ENCODE measurements at places on chromosomes 2 and 18.

GRCh38 chr18:62736077-62736855 lies 20.9 kb downstream of the PHLPP1 start:
- DNase-seq, result no peak

DNA sequence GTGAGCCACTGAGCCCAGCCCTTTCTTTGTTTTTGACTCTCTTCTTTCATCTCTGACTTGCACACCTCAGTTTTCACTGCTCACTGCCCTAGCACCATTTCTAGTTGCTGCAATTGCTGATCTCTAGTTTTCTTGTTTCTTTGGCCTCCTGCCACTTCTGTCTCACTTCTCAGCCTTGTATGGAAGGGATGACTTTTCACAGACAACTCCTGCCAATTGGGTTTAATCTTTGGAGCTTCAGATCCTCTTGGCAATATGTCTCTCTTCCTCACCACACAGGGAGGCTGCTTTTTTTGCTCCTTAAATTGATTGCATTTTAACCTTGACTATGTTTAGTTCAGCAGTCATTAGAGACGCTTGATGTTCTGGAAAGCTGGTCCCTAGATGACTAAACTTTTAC lies 323.1 kb downstream of the CTNNA2 start:
- no peak for DNase-seq

DNA sequence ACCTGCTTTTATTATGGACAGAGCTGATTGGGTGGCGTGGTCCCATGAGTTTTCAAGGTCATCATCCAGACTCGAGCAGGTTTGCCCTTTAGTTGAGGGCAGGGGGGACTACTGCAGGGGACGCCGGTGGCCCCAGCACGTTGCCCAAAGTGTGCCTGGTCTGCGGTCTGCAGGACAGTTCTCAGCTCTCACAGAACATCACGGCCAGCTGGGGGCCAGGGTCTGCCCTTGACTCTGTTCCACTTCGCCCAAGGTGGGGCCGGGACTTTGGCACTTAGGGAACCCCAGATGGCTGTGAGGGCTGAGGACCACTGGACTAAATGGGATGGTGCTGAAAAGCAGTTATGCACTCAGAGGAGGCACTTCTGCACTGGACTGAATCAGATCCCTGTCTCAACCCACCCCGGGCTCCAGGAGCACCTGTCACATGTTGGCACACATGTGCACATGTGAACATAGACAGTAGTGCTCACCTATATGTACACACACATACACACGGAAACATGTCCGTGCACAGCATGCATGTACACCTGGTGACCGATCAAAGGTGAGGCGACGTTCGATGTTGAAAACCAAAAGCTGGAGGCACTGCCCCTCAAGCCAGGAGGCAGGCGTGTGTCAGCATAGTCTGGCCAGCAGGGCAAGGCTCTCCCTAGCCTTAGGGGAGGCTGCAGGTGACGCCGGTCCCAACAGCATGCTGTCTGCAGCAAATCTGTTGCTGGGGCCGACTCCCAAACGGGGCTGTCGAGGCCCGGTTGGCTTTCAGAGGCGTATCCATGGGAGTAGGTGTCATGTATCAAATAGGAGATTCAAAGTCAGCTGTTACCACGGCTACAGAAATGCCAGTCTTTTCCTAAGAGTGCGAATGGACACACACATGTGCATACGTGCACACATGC lies 10.2 kb downstream of the ANO7 start:
- DNase-seq, result no peak

DNA sequence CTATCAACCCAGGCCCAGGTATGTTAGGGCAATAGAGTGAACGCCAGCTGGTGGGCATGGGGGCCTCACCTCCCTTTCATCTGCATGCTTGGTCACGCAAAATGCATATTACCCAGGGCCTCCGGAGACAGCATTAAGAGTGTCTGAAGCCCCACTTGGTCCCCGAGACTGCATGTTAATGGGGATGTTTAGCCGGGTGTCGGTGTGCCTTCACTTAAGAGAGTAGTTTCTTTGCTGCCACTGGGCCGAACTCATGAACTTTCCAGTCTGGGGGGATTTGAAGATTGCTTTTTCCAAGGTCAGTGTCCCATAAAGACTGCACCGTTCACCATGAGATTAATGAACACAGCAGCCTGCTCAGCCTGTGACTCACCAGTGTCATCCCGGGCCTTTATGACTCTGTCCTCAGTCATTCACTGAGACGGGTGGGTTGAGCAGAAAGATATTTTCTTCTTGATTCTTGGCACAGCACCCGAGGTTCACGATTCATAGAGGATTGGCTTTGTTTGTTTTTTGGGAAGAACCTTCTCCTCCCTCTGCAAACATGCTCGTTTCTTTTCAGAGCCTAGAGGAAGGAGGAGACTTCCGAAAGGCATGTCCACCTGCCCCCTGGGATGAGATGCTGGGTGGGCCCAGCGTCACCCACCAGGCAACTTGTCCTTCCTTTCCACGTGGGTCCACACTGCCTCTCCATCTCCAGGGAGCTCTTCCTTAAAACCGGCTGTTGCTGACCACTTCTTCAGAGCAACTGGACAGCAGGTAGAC lies 199.1 kb downstream of the GLI2 start:
- DNase-seq, result no peak

DNA sequence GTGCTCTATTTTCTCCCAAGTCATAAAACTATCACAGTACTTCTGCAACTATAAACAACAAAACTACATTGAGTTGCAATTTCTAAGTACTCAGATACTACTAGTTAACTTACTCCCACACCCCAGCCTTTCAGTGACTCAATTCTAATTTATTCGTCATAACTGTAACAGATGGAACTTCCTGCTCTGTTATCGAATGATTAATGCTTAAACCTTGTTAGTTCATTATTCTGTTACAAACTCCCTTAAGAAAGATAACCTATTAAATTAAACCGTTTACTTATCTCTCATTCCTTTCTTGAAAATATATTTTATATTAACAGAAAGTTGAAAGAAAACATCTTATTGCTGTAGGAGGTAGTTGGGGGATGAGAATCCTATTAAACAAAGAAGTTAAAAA lies 17.0 kb downstream of the TNFAIP6 start:
- DNase-seq, result no peak

GRCh38 chr18:62506495-62507143 lies 16.2 kb upstream of the ZCCHC2 start:
- DNase-seq, result no peak

- DNase-seq, result no peak
Observed at GRCh38 chr2:109162999-109163398, 34.0 kb downstream of the SH3RF3 start.

- no peak for DNase-seq
Observed at GRCh38 chr2:240346753-240347372, 88.6 kb upstream of the GPC1 start.

- DNase-seq, result peak; percentile 9
Observed at GRCh38 chr2:99748344-99748743, 258.5 kb upstream of the REV1 start.

DNA sequence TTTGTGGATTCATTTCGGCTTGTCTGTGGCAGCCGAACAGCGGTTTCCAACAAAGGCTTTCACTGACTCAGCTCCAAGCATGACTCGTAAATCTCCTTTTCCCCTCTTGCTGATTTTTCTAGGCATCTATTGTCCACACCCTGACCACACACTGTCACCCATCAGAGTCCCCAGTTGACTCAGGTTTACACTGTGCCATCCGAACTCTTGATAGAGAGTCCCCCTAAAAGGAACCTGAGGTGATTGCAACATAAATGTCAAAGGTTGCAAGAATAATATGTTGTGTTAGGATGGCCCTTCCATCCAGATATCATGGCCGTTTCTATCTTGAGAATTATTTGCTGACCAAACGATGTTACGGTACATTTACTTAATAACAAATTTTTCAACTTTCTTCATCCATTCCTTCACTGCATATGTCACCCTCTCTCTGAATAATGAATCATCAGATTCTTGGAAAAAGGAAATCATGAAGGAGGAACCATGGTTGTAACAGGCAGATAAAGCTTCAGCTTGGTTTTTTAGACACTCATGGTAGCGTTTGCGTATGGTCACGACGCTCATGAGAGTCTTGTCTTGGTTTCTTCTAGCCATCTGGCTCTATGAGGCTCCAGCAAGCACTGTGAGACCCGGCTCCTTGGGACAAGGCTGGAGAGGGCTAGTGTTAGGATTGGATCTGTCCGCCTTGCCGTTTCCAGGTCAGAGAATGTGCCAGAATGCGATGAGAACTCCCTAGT lies 72.1 kb downstream of the NPAS2 start:
- no peak for DNase-seq

GRCh38 chr2:56473524-56473923 lies 289.7 kb downstream of the CCDC85A start:
- DNase-seq, result peak; percentile 30

- DNase-seq, result no peak
Observed at GRCh38 chr18:61882296-61883004, 10.4 kb downstream of the RNF152 start.

- DNase-seq, result no peak
Observed at GRCh38 chr2:2564300-2565078, 233.4 kb upstream of the MYT1L start.

GRCh38 chr2:10036095-10036884 lies 7.1 kb upstream of the KLF11 start:
- DNase-seq, result no peak

GRCh38 chr2:176931588-176932563 lies 280.7 kb upstream of the HNRNPA3 start:
- no peak for DNase-seq

DNA sequence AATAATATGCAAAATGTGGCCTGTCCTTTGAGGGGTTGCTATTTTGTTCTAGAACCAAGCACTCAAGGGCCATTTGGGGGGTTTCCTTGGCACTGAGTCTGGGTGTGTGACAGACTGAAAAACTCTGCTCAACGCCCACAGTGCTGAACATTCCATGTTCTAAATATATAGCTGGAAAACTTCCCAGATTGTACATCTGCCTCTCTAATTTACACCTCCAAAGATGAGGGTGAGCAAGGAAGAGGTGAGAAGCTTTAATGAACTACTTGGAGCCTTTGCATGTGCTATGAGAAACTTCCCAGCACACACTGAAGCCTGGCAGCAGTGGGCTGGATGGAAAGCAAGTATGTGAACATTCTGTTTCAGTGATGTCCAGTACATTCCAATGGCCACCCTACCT lies 296.7 kb upstream of the KCNH7 start:
- no peak for DNase-seq

- DNase-seq, result no peak
Observed at GRCh38 chr18:48638896-48639771, 100.3 kb downstream of the CTIF start.

DNA sequence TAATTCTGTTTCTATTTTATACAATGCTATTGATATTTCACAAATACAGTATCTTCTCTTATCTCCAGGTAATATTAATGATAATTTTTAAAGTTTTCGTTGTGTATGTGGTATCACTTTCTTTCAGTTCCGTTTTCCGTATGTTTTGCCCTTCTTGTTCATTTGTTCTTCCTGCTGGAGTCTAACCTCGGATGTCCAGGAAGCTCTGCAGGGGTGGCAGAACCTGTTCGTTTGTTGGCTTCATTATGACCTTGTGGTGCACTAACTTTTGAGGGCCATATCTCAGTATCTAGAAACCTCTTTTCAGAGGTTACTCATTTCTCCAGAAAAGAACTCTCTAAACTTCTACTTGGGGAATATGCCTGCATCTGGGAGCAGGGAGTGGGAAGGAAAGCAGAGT lies 134.5 kb downstream of the NBAS start:
- DNase-seq, result no peak

DNA sequence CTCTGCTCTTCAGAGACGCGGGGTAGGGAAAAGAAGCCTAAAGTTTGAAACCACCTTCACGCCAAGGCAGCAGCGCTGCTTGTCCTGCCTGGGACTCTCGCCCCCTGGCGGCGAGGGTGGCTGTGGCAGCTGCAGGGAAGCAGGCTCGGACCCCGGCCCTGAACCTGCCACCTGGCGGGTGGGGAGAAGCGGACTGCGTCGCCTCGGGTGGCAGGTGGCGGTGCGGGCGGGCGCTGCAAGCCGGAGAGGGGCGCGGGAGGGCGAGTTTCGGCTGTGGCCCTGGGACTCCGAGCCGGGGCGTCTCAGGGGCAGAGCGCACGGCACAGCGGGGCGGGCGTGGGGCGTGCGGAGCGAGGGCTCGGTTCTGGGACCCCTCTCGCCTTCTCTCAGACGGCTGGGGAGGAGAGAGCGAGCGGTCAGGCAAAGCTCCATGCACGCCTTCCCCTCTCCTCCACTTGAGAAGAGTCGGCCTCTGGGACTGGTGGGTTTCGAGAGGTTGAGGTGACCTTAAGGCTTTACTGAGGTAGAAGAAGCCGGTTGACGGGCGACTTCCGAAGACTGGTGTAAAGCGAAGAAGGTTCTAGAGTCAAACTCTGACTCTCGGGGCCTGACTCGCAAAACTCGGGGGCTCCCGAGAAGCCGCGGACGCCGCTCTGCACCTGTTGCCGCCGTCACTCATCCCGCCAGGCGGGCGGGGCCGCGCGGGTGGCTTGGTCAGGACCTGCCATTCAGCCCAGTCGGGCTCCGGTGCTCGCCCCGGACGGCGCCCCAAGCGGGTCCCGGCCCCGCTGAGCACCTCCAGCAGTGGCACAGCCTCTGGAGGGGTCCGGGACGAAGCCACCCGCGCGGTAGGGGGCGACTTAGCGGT lies 1.1 kb upstream of the BOLL start:
- DNase-seq, result peak; percentile 76

DNA sequence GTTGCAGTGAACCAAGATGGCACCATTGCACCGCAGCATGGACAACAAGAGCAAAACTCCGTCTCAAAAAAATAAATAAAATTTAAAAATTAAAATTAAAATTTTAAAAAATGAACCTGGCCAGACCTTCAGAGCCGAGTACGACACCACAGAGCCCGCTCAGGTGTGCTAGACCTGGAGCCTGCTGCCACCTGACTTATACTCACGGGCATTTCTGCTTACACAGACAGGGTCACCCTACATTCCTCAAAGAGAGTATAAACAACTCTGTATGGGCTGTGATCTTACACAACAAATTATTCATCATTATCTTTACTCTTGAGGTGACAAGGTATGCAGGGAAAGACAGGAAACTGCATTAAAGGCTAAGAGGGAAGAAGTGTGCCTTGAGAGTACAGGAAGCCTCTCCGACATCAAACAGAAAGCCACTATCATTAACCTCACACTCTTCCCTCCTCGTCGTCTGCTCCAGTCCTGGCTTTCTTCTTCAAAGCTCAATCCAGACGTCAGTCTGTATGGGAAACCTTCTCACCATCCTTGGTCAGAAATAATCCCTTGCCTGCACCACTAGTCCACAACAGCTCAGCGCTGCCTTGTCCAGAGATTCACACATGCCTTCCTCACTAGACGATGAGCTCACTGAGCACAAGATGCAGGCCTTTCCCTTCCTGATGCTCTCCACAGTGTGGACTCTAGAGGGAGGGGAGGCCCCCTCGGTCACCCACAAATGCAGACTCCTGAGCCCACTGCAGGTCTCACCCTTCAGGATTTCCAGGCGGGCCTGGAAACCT lies 56.2 kb downstream of the UXS1 start:
- no peak for DNase-seq

DNA sequence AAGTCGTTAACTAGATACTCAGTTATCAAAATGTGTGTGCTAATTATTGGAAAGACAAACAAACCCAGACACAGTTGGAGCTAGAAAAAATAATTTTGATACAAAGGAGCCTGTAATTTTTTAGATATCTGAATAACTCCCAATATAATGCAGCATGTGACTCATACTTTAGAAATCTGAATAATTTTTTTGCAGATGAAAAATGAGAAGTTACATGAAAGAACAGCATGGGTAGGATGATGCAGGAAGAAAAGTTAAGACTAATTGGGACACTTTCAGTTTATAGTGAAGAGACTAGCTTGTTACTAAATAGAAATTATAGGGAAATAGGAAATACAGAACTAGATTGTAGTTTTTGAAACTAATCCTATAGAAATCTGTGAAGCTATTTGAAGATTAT lies 945.8 kb downstream of the CBLN2 start:
- DNase-seq, result no peak
